Activated T-cell treated with anti-CD3 and anti-CD28 coated beads, Interleukin-2, amount 50 U/mL, for 72 hours (primary cell): ENCODE measurements at places on chromosomes 5 and 9. TPM values are rescaled to one million over a fixed set of nuclear protein-coding genes. Genes with fewer than 3 reads are reported as not detected.

SPINK1 gene
- not detected for total RNA-seq

SLC34A3 gene
- 0.12 TPM for total RNA-seq

- DNase-seq = no peak
- H3K4me3 ChIP-seq = no peak overlapping the region
- H3K36me3 ChIP-seq = no peaks in the 10 kb centered on the region
- no peaks in the 10 kb centered on the region for H3K4me1 ChIP-seq
These were observed 105.6 kb downstream of the VCAN start for GRCh38 chr5:83577036-83577636.

DNA sequence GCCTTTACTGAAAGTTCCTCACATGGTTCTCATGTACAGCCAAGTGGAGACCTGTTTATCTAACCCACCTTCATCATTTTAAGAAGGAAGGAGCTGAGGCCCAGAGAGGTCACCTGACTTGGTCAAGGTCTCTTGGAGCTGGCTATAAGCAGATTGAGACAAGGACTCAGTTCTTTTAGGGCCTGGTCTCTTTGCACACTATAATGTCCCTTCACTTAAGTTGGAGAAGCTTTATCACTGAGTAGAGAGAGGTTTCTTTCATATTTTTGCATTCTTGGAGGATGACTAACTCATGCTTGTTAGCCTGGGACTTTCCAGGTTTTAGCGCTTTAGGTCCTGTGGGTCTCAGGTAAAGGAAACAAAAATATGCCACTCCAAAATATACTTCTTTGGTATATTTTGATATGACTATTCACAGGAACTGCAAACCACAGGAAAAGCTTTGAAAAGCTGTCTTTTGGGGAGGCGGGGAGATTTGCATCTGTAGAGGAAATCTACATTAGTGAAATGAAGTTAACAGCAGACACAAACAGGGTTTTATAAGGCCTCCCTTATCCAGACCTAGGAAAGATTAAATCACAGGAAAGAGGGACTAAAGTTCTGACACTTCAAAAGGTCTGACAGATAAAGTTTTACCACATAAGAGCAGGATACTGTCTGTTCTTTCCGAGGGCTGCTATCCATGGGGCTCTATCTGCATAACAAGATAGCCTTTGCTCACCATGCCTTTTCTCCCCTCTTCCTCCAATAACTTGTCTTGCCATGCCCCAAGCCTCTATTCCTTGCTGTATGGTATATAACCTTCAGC is 95.8 kb upstream of the ANKRD55 start:
- H3K4me3 ChIP-seq = peak overlapping the region; percentile 71
- H3K27ac ChIP-seq = peak overlapping the region; percentile 99
- peak; percentile 57 for DNase-seq
- H3K4me1 ChIP-seq = peaks cover 66% of the 10 kb centered on the region
- no peaks in the 10 kb centered on the region for H3K27me3 ChIP-seq

GRCh38 chr9:119951591-119951990 is 582.4 kb upstream of the BRINP1 start:
- H3K27me3 ChIP-seq = no peaks in the 10 kb centered on the region
- no peak overlapping the region for H3K4me3 ChIP-seq
- H3K4me1 ChIP-seq = no peaks in the 10 kb centered on the region
- no peaks in the 10 kb centered on the region for H3K36me3 ChIP-seq

- peak; percentile 24 for DNase-seq
- H3K27me3 ChIP-seq = no peaks in the 10 kb centered on the region
- H3K4me3 ChIP-seq = peak overlapping the region; percentile 4
- peaks cover 5% of the 10 kb centered on the region for H3K36me3 ChIP-seq
These were observed 61.5 kb downstream of the NR3C1 start for GRCh38 chr5:143341807-143342570.

GRCh38 chr9:85310573-85310972 is 431.2 kb downstream of the AGTPBP1 start:
- H3K4me3 ChIP-seq = no peak overlapping the region
- H3K4me1 ChIP-seq = no peaks in the 10 kb centered on the region
- H3K36me3 ChIP-seq = peaks cover 2% of the 10 kb centered on the region
- no peaks in the 10 kb centered on the region for H3K27me3 ChIP-seq
- no peak overlapping the region for H3K27ac ChIP-seq

- no peaks in the 10 kb centered on the region for H3K27me3 ChIP-seq
- H3K27ac ChIP-seq = no peak overlapping the region
- no peaks in the 10 kb centered on the region for H3K36me3 ChIP-seq
- H3K4me3 ChIP-seq = no peak overlapping the region
These were observed 68.2 kb upstream of the NR4A3 start for GRCh38 chr9:99753436-99753835.
